ENCODE measurements at places on chromosomes 2 and 18.

GRCh38 chr2:120768112-120769048, 32.7 kb downstream of the GLI2 start:
- DNase-seq = no peak

DNA sequence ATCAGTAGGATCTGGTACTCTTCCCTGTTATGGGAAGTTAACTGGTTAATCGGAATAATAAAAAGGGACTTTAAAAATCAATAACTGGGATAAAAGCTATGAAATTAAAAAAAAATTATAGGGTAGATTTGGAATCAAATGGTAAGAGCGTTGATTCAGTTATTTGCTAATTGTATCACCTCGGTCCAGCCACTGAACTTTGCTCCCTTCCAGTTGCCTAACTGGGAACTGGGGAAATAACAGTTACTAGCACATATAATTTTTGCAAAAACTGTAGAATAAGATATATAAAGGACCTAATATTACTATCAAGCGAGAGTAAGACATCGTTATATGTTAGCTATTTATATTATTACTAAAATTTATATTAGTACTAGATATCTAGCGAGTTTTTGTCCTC, 302.1 kb downstream of the LRP1B start:
- no peak for DNase-seq

GRCh38 chr2:28084564-28084963, 194.0 kb downstream of the BABAM2 start:
- no peak for DNase-seq

DNA sequence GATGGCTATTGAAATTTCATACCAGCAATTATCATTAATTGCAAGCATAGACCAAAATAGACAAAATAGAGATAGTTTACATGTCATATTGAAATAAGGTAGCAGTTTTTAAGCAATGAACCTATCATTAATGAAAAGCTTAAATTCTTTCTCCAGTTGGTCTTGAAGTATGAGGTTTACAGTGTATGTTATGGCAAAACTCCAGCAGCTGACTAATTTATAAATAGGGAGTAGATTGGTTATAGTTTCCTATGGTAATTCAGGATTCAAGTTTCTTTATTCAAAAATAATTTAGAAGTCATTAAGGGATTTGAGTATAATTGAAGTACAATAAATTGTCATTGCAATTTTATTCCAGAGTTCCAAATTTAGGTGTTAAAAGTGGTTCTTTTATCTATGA, 69.6 kb upstream of the COL5A2 start:
- DNase-seq = no peak

DNA sequence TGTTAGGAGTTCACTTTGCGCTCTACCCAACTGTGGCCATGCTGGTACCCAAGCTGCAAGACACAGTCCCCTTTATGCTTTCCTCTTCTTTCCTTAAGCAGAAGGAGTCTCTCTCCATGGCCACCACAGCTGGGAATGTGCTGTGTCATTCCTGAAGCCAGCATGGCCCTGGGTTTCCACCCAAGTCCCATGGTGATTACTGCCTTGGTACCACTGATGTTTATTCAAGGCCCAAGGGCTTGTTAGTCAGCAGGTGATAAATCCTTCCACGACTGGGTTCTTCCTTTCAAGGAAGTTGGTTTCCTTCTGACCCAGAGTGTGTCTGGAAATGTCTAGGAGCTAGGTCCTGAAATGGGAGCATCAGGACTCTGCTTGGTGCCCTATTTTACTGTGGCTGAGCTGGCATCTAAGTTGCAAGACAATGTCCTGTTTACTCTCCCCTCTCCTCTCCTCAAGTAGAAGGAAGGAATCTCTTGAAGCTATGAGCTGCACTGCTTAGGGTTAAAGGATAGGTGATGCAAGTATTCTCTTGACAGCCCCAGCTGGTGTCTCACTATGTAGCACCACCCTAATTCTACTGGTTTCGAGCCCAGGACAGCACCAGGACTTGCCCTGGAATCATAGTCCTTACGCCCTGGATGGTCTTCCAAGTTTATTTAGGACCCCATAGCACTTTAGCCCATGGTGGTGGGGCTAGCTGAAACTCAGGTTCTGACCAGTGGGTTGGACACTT, 18.7 kb upstream of the NUP35 start:
- no peak for DNase-seq

DNA sequence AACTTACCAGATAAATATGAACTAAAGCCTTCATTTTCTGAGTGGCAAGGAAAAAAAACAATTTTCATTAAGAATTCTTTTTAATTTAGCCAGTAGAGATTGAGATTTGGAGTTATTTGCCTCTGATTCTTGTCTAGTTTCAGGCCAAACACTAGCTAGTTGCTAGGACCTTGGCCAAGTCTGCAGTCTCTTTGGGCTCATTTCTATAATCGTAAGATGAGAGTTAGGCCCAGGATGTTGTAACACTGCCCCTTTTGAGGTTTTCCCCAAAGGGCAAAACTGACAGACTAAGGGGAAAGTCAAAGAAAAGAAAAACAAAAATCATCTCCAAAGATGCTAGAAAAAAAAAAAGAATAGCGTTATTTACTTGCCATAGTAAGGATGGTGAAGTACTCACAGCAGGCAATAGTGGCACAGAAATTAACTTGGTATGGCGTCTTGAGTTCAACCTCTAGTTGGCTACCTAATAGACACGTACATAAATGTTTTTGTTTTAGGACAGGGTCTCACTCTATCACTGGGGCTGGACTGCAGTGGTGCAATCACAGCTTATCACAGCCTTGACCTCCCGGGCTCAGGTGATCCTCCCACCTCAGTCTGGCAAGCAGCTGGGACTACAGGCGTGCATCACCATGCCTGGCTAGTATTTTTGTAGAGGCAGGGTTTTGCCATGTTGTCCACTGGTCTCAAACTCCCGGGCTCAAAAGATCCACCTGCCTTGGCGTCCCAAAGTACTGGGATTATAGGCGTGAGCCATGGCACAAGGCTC, 23.0 kb upstream of the ADAM17 start:
- no peak for DNase-seq

DNA sequence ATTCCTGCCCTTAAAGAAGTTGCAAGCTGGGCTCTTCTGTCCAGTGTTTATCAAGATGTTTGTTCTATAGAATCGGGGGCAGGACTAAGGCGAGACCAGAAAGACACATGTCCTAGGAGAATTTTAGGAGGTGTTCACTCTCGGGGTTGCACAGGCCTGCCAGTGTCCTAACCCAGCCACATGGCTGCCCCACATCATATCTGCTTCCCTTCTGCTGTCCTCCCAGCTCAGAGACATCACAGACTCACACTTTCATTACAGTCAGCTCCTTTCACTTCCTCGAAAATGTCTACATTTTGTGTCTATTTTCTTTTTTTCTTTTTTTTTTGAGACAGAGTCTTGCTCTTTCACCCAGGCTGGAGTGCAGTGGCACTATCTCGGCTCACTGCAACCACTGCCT, 10.7 kb upstream of the MRO start:
- DNase-seq = no peak

GRCh38 chr2:239436076-239436475, 35.3 kb upstream of the HDAC4 start:
- no peak for DNase-seq

DNA sequence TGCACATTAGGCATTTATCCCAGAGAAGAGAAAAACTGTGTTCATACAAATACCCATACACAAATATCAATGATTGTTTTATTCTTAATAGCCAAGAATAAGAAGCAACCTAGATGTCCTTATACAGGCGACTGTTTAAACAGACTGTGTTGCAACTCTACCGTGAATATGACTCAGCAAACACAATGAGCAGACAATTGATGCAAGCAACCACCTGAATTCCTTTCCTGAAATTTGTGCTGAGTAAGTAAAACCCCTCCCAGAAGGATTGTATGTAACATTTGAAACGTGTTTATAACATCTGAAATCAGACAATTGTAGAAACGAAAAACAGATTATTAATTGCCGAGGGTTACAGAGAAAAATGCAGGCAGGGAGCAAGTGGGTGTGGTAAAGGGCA, 621.9 kb upstream of the SOX11 start:
- no peak for DNase-seq

GRCh38 chr2:14425869-14426268, 206.6 kb upstream of the LRATD1 start:
- DNase-seq = no peak

GRCh38 chr2:66095820-66096345, 339.0 kb upstream of the MEIS1 start:
- DNase-seq = no peak

DNA sequence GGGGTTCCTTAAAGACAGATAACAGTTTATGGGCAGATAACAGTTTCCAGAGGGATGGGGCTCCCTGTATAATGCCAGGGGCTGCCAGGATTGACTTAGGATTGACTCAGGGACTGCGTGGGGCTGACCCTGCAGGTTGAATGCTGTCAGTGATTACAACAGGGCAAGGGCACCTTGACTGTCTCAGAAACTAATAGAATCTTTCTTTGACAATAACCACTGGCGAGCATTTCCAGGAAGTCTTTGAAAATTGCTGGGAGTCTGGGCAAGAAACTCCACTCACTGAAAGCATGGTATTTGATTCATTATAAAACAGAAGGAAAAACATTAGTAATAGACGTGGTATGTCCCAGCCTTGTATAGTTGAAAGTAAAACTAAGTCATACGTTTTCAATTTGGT, 101.0 kb downstream of the GPD2 start:
- no peak for DNase-seq

DNA sequence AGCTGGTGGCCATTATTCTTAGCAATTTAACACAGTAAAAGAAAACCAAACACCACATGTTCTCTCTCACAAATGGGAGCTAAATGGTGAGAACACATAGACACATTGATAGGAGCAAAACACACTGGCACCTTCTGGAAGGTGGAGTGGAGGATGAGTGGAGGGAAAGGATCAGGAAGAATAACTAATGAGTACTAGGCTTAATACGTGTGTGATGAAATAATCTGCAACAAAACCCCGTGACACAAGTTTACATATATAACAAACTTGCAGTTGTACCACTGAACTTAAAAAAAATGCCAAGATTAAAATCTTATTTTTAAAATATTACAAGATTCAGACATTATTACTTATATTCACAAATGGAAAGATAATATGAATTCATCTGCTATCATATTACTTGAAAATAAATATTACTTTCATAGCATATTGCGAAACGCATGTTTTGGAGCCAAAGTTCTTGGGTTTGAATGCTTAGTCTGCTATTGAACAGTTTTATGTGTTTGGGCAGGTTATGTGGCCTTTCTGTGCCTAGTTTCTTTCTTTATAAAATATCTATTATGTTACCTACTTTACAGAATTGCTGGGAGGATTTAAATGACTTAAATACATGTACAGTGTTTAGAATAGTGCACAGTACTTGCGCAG, 20.5 kb downstream of the ANKRD62 start:
- no peak for DNase-seq

GRCh38 chr18:2515171-2515787, 56.0 kb downstream of the METTL4 start:
- no peak for DNase-seq

GRCh38 chr2:191687867-191688266, 9.9 kb downstream of the NABP1 start:
- no peak for DNase-seq

- DNase-seq = no peak
Observed at GRCh38 chr18:72206814-72207213, 337.3 kb downstream of the CBLN2 start.

DNA sequence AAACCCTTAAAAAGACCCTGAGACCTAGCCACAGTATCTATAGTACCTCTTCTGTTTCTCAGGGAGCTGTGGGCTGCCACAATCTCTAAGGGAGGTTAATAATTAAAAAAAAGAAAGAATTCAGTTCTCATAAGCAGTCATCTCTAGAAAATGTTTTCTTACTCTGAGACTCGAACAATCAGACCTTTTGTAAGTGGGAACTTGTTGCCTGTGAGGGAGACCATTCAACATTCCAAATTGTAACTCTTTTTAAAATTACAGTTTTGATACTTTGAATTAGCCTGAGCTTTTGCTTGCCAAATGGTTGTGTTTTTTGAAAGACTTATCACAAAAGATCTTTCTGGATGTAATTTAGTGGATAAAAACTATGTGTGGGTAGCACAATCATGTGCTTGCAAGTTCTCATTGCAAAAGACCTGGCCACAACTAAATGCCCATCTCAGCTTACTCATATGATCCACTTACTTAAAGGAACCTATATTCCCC, 33.3 kb downstream of the IL1R2 start:
- no peak for DNase-seq

GRCh38 chr2:37854676-37855282, 70.3 kb upstream of the RMDN2 start:
- DNase-seq = no peak

DNA sequence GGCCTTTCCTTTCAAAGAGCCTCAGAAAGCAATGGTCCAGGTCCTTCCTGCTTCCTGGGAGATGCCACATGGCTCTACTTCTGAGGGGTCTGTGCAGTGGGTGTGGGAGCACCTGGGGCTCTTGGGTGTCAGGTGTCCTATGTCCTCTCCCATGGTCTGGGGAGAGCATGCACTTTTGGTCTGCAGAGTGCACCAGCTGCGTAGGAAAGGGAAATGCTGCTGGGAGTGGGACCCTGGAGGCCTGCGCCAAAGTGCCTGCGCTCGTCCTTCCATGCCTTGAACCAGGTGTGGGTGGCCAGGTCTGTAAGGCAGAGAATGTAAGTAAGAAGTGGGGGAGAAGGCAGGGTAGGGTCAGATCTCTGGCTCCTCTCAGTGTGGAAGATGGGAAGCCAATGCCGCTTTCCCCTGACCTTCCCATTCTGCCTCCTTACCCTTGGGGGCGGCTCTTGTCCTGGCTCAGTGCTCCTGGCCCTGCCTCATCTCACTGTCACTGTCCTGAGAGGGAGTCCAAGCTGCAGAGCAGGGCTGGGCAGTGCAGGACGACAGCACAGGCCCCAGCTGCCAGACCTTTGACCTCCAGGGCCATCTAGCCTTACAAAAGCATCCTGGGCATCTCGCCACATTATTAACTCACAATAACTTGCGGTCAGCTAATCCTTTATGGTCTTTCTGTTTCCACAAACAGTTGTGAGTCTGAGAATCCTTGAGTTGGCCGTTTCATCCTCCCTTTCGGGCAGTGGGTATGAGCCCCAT, 6.6 kb upstream of the PROM2 start:
- no peak for DNase-seq

DNA sequence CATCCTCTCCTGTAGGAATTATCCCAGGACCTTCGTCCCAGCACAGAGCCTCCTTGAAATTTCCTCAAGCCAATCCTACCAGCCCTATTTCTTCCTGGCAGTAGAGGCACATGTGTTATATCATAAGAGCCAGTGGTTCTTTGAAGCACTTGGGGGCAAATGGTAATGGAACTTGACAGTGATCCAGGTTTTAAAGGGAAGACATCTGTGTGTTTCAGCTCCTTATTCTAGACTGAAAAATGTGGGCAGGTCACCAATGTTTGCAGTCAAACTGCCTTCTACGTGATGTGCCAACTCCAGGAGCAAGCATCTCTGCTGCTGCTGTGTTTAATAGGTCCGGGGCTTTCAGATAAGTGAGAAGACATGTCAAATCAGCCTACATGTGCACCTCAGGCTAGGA, 157.1 kb downstream of the GALNT14 start:
- no peak for DNase-seq

DNA sequence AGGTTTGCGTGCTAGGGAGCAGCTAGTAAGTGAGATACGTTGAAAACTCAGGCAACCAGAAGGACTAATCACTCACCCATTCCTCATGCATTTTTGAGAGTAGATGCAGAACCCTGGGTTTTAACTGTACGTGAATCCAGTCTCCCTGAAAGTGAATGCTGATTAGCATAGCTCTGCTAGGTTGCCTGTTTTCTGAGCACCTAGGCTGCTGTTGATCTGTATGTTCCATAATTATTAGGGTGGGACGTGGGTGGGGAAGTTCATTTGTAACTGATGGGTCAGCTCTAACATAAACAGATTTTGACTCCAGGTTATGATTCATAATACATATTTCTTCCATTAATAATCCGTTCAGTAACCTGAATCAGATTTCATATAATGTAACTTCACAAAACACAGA, 379.0 kb upstream of the FANCL start:
- no peak for DNase-seq

Measured in forelimb muscle (tissue), 1 donor.